ENCODE measurements at places on chromosomes 7 and 10.

DNA sequence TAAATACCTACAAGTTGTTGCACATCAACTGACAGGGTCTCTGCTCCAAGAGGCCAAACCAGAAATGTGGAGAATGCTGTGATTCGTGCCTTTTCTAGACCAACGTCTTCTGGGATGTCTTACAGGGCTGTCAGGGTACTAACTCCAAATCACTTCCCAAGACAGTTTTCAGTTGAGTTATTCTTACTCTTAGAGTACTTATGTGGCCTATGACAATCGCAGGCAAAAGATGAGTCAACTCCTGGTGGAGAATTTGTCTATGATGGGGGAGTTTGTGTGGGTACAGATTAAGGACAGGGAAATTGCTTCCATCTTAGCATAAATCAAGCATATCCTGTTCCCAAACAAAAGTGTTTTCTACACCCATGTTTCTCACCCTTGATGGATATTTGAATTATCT, 734.8 kb downstream of the TNS3 start:
- no peak for DNase-seq

DNA sequence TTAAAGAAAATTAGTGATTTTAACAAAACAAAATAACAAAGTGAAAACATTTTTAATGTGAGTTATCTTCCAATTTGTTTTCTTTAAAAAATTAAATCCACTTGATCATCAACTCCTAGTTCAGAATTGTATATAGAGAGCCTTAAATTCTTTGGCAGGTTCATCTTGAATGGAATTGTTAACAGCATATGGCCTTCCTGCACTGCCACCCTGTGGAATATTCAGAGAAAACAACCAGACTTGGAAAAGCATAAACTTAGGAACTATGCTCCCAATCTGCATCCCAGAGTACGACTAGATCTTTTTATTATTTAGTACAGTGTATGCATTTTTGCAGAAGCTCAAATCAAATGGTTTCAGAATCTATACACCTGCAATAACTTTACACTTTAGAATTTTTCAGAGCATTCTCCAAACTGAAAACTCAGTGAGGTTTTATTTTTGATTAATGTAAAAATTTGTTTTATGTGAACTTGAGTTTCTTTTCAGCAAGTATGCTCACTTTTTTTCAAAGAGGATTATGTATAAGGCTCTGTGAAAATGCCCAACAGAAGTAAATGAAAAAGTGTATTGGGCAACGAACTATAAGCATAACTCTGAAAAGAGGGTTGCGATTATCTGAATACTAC, 44.9 kb upstream of the ANK3 start:
- peak; percentile 51 for DNase-seq

GRCh38 chr10:84308481-84309304, 19.7 kb upstream of the CCSER2 start:
- DNase-seq: no peak

GRCh38 chr7:91228927-91229558, 35.2 kb upstream of the FZD1 start:
- DNase-seq: no peak

- DNase-seq: no peak
These were observed 111.7 kb downstream of the JCAD start for GRCh38 chr10:29947701-29948060.

GRCh38 chr10:117663750-117664149, 121.2 kb downstream of the EMX2 start:
- no peak for DNase-seq

- peak; percentile 15 for DNase-seq
These were observed 83.3 kb downstream of the PLXNA4 start for GRCh38 chr7:132492823-132493445.

- DNase-seq: no peak
These were observed 993 bp downstream of the ZC3HAV1 start for GRCh38 chr7:139108266-139109187.

DNA sequence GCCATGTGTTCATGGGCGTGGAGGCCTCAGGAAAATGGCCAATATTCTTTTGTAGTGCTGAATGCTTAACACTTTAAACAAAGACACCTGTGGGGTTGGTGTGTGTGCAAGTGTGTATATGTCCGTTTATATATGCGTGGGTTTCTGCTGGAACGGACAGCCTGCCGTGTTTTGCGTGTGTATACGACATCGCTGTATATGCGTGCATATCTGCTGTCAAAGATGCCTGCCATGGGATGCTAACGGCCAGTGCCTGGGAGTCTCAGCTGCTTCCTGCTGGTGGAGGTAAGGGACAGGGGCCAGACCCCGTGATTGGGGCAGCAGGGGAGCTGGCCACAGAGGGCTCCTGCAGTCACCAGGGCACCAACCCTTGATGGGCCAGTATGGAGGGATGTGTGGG, 216.3 kb upstream of the SHH start:
- DNase-seq: no peak

GRCh38 chr10:97131666-97132065, 54.1 kb downstream of the SLIT1 start:
- DNase-seq: no peak

GRCh38 chr7:2802101-2802500, 42.0 kb downstream of the GNA12 start:
- DNase-seq: no peak

- DNase-seq: no peak
These were observed 128.1 kb upstream of the PTPRZ1 start for GRCh38 chr7:121744877-121745276.

- no peak for DNase-seq
These were observed 31.9 kb downstream of the MICU1 start for GRCh38 chr10:72593963-72594362.

GRCh38 chr7:133575726-133576440, 323.0 kb downstream of the EXOC4 start:
- no peak for DNase-seq

DNA sequence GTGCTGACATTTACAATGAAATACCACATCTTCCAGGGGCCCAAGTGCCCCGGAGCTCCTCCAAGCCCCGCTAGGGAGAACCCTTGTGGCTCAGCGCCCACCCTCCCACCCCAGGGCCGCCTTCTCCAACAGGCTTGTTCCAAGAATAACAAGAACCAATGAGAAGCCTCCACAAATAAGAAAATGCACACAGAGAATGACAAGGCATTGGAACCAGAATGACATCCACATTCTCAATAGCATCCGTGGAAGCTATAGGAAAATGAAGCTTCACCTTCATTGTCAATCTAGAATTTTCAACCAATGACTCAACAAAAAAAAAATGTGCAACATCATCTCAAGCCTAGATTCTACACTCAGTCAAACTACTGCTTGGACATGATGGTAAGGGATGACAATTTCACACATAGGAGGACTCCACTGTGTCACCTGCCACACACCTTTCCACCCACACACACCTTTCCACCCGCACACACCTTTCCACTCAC, 50.4 kb upstream of the PPP2R2D start:
- no peak for DNase-seq

DNA sequence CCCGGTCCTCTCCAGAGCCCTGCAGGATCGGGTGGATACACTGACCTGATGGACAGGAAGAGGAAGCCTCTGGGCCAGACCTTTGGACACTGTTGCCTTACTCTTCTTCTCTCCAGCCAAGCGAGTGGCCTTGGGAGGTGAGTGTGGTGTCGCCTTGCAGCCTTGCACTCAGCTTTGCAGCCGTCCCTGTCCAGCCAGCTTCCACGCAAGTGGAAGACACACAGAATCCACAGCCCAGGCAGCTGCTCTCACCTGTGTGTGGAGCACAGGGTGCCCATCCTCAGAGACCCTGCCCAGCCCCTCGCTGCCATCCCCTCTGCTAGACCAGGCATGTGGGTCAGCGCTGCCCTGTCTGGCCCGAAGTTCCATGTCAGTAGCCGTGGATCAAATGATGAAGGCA, 239.1 kb downstream of the EBF3 start:
- DNase-seq: no peak

- no peak for DNase-seq
These were observed 46.0 kb downstream of the HELLS start for GRCh38 chr10:94591461-94592205.

DNA sequence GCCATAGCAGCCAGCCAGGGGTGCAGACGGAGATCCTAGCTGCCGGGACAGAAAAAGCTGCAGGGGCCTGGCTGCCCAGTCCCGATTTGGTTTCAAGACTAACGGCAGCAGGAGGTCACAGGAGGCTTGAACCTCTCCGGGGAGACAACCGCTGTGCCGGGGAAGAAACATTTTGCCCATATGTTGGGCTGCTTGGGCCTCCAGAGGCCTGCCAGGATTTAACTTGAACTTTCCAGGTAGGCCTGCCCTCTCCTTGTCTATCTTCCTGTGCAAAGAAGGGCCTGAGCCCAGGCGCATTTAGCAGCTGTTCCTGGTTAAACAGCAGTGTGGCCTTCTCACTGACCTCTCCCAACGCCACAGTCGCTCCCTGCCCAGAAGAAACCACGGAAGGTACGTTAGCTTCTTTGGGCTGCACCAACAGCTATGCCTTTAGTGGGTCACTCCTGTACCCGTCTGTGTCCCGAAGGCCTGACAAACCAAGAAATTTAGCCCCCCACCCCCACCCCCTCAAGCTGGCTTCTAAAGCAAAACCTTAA, 17.1 kb upstream of the PTF1A start:
- no peak for DNase-seq

DNA sequence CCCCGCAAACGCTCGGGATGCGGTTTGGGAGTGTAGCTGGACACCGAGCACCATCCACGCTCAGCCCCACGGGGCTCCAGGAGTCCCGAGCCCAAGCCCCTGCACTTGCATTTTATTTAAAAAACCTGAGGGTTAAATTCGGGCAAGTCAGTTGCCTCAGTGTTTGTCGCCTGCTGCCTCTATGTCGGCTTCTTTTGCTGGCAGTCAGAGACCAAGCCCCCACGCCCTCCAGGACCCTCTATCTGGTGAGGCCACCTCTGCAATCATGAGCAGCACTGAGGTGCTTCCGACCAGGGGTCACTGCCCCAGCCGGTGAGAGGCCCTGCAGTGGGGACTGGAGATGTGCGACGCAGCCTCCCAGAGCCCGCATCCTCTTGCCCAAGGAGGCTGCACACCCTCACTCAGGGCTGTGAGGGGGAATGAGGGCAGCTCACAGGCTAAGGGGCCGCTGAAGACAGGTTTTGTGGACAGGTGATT, 13.3 kb upstream of the ZNF273 start:
- DNase-seq: no peak

DNA sequence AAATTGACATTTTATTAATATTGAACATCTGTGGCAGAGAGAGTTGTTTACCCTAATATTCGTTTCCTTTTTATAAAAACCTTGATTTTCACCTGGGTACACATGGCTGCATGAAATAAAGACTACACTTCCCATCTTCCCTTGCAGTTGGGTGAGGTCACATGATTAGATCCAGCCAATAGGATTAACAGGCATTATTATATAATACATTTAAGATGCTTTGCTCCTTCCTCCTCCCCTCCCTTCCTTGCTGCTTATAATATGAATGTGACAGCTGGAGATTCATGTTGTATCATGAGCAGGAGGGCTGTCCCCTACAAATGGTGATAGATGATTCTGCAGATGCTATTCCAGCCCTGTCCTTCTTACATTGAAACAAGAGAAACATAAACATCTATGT, 146.6 kb downstream of the SH2D4B start:
- DNase-seq: no peak

GRCh38 chr7:84637568-84638338, 443.2 kb upstream of the SEMA3A start:
- no peak for DNase-seq

GRCh38 chr10:103824281-103824680, 31.1 kb downstream of the SH3PXD2A start:
- DNase-seq: no peak

DNA sequence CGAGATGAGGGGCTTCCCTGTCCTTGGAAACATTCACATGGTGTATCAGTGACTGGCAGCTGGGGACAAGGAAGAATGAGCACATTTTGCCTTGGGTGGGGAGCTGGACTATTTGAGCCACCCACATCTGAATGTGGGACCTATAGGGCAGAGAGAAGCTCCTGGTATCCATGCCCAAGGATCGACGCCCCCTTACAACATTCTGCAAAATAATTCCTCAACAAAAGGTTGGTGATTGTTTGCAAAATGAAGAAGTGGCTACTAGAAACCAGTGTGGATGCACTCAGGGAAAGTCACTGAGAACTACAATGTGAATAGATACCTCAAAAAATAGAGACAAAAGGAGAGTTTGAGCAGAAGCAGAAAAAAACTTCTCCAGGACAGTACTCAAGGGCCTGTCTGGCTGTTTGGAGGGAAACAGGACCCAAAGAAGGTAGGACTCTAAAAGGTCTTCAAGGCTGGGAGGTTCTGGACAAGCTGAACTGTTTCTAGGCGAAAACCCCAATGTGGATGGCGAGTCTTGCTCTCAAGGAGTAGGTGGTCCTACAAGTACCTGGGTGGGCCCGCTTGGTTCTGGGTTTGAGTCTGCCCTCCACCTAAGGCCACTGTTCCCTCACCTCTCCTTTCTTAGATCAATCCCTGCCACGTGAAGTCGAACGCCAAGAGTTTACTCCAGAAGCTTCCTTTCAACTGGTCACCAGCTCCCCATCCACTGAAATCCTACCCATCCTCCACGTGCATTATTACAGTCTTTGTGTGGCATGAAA, 125.0 kb upstream of the ZNF746 start:
- DNase-seq: no peak

DNA sequence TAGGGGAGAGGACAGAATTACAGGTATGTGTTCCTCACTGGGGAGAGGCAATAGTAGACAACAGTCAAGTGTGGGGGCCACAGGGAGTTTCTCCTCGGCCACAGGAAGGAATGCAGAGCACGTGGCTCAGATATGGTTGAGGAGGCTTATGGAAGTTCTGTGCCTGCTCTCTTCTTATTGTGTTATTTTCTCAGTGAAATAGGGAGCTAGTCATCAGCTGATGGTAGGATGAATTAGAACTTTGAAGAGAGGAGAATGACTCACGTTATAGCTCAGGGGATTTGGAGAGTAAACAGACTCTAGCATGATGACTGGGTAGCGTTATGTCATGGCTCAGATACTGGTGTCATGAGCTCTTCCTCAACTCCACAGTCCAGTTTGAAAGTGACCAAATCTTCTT, 308.3 kb upstream of the IGFBP3 start:
- no peak for DNase-seq

- DNase-seq: no peak
These were observed 69.1 kb upstream of the FOXP2 start for GRCh38 chr7:114345494-114345893.

DNA sequence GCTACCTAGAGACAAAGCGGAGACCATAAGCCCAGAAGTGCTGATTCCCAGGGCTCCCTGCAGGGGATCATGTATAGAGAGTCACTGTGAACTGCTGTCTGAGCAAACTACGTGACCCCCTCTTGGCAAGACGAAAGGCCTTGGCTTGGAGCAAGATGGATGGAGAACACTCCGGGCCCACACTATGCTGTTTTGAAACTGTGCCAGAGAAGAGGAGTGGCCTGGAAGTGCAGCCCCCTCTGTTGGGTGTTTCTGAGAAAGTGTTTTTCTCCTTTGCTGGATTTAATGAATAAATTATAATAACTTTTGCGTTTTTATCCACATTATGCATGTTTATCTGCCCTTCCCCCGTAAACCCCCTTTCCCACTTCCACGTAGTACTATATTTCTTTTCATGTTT, 639.3 kb upstream of the GALNT17 start:
- DNase-seq: no peak

- DNase-seq: no peak
These were observed 1.5 kb downstream of the IPMK start for GRCh38 chr10:58266003-58266825.

All from NCI-H774 (cell line).